ENCODE measurements at places on chromosomes 6 and 20. TPM values are rescaled to one million over a fixed set of nuclear protein-coding genes. Genes with fewer than 3 reads are reported as not detected.

The GTSF1L gene
- total RNA-seq: not detected

GRCh38 chr6:1468126-1468525 lies 78.8 kb downstream of the FOXF2 start:
- no peak for DNase-seq

GRCh38 chr6:69580706-69581105 lies 216.1 kb downstream of the LMBRD1 start:
- no peak for DNase-seq

GRCh38 chr6:158849899-158850806 lies 31.0 kb upstream of the EZR start:
- DNase-seq: peak; percentile 77

DNA sequence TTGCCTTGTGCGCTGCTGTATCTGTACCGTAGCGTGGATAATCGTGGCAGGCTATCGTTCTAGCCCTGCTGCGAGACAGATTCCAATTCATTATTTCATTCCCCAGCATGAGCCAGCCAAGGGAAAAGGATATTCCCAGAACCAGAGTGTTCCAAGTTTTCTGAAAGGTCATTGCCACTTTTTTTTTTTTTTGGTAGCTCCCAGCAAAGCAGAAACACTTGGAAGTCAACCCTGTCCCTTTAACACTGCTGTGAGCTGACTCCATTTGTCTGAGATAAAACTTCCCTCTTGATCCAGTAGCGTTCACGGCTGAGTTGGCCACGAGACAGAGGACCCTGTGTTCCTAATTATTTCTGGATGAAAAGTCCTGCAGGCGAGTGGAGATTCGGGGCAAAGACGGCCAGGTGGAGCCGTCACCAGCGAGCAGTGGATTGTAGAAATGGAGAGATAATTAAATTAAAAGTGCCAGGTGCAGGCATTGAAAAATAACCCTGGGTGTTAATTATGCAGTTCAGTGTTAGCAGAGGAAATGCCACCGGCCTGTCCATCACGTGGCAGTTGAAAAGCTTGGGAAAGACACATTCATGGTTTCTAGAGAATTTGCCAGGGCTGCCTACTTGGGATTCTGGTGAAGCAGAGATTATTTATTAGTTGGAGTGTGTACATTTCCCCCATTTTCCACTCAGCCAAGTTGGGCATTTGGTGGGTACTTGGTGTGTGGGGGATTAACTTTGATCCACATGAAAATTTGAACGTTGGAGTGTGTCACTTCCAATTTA lies 164.2 kb downstream of the SLC24A3 start:
- no peak for DNase-seq

DNA sequence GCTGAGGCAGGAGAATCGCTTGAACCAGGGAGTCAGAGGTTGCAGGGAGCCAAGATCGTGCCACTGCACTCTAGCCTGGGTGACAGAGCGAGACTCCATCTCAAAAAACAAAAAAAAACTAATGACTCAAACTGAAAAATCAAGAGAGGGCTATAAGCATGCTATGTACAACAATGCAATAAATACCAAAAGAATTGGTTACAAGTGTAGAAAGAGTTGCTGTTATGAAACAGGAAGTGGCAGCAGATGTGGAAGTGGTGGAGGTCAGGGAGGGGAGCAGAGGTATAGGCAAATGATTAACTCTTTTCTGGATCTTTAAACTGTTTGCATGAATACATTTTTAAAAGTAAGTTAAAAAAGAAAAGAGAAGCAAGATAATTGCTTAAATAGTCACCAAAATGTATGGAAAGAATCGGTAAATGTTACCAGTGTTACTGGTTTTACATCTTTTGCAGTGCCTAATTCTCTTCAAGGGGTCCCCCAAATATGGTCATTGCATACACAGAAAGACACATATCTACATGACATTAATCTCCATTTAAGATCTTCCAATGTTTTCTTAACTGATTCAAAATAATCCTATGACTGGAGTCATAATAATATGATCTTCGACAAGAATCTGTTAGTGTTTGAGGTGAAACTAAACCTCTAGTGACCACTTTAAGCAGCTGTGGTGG lies 15.0 kb downstream of the CALHM6 start:
- peak; percentile 67 for DNase-seq

DNA sequence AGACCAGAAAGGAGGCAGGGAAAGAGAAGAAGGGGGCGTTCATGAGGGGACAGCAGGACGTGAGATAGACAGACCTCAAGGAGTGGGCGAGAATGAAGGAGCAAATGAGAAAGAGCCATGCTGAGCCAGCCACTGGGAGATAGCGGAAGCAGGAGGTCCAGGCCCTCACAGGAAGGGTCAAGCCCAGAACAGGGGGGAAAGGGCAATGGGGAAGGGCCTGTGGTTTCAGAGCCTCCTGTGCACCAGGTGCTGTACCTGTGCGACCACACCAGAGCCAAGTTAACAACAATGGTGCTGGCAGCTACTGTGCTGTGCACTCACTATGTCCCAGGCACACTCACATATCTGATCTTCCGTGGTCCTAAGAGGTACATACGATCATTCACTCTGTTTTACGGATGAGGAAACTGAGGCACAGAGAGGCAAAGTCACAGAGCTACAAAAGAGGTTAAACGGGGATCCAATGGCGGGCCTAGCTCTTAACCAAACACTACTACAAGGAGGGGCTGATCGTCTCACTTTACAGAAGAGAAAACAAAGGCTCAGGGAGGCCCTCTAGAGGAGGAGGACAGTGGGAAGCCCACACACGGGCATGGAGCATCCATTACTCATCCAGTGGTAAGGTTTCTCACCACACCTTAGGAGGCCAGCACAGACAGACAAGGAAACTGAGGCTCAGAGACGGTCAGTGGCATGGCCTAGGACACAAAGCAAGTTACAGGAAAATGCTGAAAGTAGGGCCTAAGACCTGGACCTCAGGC lies 129.1 kb downstream of the PREX1 start:
- DNase-seq: peak; percentile 22

GRCh38 chr6:26367114-26367513 lies 2.1 kb downstream of the BTN3A2 start:
- DNase-seq: no peak

The BPI gene
- total RNA-seq: not detected

The GSTA2 gene
- total RNA-seq: not detected

The MCHR2 gene
- not detected for total RNA-seq

The WDR27 gene
- total RNA-seq: 19.6 TPM

All from natural killer cell treated with Interleukin-12 subunit alpha and Interleukin-12 subunit beta and Interleukin-15 and Interleukin-18, amount 100 ng/mL, for 72 hours (primary cell).